NCI-H2081 treated with DMSO at 0.1 percent for 48 hours (cell line): ENCODE measurements at places on chromosomes 13 and 19.

DNA sequence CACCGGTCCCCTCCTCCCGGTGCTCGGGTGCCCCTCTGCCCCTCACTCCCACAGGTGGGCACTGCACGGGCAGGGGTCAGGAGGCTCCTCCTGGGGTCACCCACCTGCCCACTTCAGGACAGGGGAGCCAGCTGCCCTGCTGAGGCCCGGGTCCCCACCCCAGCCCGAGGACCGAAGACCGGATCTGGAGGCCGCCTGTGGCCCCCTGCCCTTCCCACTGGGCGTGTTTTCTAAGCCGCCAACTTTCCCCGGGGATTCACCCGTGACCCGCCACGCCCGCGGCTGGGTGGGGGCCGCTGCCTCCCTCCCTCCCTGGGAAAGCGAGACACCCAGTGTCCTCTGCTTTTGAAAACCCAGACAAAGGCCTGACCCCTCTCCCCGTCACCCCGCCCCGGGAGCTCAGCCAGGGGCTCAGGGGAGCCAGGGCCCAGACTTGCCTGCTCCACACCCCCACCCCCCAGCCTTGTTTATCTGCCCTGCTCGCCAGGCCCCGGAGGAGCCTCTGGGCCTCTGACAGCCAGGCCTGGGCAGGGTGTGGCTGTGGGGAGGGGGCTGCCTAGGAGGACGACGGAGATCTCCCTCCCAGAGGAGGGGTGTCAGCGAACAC, 1.3 kb downstream of the PALM start:
- no peak for DNase-seq

DNA sequence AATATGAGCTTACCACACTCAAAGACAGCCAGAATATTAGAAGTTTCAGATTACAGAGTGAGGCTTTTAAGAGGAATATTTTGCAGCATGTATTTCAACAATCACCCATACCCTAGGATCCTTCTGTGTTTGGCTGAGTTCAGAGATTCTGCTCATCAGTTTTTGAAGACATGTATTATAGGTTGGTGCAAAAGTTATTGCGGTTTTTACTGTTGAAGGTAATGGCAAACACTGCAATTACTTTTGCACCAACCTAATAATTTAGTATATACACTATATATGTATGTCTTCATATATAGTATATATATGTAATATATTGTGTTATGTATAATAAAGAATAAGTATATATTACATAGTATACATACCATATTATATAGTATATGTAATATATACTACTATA, 435.1 kb downstream of the IRS2 start:
- DNase-seq = no peak

DNA sequence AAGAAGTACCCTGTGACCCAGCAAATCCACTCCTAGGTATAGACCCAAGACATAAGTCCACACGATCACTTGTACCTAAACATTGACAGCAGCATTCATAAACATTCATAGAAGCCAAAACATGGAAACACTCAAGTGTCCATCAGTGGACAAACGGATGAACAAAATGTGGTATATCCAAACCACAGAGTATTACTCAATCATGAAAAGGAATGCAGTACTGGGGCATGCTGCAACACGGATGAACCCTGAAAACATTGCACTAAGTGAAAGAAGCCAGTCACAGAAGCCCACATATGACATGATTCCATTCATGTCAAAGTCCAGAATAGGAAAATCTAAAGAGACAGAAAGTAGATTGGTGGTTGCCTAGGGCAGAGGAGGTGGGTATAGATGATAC, 22.8 kb upstream of the CCNE1 start:
- no peak for DNase-seq

GRCh38 chr19:17993076-17993813, 14.7 kb upstream of the ARRDC2 start:
- DNase-seq = no peak

- DNase-seq = no peak
Measured at GRCh38 chr19:10514211-10515145, 2.8 kb downstream of the S1PR5 start.

DNA sequence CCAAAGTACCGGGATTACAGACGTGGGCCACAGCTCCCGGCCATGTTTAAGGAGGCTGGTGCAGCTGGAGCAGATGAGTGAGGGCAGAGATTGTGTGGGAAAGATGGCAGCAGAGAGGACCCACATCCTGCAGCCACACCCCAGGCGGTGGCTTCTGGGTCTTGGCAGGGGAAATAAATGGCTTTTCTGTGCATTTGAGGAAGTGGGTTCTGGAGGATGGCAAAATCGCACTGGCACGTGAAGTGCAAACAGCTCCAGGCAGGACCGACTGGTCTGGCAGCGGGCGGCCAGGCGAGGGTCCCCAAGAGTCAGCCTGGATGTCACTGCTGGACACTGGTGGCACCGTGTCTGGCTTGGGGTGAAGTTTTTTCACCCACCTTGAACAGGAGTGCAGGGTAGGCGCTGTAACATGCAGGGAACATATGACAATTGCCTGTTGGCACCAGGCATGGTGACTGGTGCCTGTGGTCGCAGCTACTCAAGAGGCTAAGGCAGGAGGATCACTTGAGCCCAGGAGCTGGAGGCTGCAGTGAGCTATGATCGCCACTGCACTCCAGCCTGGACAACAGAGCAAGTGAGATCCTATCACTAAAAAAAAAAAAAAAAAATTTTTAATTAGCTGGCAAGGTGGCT, 8.4 kb downstream of the B3GNT3 start:
- no peak for DNase-seq

DNA sequence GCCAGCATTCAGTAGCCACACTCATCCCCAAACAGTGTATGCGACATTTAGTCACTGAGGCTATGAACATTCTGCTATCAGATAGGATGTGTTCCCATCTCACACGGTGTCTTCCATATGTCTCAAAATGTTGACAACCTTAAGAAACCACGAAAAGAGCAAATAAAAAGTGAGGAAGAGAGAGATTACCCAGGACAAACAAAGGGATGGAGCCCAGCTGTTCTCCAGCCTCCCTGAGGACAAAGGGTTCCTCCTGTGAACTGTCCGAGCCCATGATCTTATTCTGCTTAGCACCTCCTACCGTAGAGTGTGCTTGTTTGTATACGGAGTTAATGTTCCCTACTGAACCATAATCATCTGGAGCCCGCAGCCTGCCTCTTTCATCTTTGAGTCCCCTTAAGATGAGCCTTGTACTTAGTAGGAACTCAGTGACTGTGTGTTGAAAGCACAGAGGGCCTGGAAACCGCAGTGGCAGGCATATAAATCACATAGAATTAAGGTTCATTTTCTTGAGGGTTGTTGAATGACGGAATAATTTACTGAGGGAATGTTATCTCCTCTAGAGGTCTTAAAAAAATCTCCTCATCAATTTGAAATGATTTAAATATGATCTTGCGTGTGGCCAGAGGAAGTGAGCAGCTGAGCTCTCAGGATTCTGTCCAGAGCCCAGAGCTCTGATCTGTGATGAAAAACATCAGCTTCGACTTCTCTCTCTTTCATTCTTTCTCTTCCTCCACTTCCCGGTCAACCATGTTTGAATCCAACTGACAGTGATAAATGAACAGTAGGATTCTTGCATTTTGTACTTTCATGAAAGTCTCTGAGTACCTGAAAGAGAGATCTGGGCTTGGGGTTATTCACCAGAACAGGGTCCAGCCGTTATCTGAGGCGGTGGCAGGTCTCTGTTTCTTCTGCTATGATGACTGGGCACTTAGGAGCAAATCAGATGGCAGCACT, 200.5 kb downstream of the KLF5 start:
- no peak for DNase-seq

DNA sequence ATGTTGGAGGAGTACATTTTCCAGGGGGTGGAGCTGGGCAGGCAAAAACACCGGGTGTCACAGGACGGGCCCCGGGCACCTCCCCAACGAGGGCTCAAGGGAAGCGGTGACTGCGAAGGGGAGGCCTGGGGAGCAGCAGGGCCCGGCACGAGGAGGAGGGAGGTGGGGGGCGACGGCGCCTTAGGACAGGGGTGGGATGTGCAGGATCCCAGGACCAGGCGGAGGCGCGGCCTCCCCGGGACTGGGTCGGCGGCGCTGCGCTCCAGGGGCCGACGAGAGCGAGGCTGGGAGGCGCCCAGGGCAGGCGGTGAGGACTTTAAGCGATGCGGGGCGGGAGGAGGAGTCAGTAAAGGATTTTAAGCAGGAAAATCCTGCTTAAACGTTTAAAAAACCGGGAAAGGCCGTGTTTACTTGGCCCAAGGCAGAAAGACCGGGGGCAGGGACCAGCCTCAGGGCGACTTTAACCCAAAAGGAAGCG, 427 bp downstream of the ZNF160 start:
- DNase-seq = no peak

DNA sequence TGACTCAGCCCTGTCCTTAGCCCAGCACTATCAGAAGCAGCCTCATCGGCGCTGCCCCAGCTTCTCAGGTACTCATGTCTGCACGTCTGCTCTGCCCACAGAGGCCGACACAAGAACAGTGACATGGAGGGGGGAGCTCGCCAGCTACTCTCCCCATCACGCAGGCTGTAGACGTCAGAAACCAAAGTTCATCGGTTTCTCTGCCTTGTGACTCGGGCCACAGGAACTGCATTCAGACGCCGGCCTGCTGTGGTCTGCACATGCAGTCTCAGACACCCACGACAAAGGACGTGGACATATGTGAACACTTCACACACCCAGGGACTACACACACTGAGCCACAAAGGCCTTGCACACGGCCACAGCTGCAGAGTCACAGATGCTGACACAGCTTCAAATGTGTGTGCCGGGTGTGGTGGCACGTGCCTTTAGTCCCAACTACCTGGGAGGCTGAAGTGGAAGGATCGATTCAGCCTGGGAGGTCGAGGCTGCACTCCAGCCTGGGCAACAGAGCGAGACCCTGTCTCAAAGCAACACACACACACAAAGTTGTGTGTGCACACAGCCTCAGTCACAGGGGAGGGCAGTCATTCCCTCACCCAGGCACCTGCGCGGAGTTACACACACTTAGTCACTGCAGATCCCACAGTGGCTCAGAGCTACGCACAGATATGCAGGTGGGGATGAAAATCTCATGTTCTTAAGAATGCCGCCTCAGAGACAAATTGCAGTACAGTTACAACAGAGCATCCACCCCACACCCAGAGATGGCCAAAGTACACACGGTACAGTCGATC, 4.9 kb upstream of the ZFP36 start:
- no peak for DNase-seq

- DNase-seq = no peak
Measured at GRCh38 chr19:7418596-7418995, 69.9 kb downstream of the ARHGEF18 start.

- DNase-seq = no peak
Measured at GRCh38 chr19:10979951-10980381, 19.1 kb downstream of the SMARCA4 start.

GRCh38 chr13:53112522-53112921, 83.9 kb downstream of the OLFM4 start:
- DNase-seq = no peak

GRCh38 chr13:112764864-112765561, 75.2 kb downstream of the ATP11A start:
- DNase-seq = no peak

GRCh38 chr19:11242864-11243797, 3.7 kb downstream of the ANGPTL8 start:
- DNase-seq = no peak

GRCh38 chr19:3494051-3494450, 6.4 kb downstream of the DOHH start:
- DNase-seq = no peak

DNA sequence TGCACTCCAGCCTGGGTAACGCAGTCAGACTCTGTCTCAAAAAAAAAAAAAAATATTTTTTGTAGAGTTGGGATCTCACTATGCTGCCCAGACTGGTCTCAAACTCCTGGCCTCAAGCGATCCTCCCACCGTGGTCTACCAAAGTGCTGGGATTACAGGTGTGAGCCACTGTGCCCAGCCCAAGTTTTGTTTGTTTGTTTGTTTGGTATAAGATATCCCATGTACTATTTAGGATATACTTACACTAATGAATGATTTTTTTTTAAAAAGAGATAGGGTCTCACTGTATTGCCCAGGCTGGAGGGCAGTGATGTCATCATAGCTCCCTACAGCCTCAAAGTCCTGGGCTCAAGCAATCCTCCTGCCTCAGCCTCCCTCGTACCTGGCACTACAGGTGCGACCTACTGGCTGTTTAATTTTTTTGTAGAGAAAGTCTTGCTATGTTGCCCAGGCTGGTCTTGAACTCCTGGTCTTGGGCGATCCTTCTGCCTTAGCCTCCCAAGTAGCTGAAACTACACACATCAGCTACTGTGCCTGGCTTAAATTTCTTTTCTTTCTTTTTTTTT, 24.0 kb downstream of the TLE6 start:
- no peak for DNase-seq

DNA sequence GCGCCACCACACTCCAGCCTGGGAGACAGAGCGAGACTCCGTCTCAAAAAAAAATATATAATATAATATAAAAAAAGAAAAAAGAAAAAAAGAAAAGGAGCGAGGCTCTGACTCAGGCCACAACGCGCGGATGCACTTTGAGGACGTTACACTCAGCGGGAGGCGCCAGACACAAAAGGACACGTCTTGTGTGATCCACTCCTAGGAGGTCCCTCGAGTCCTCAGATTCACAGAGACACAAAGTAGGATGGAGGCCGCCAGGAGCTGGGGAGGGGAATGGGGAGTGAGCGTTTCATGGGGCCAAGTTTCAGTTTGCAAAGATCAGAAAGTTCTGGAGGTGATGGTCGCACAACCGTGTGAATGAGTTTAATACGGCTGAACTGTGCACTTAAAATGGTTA, 8.5 kb upstream of the ABHD17A start:
- no peak for DNase-seq

DNA sequence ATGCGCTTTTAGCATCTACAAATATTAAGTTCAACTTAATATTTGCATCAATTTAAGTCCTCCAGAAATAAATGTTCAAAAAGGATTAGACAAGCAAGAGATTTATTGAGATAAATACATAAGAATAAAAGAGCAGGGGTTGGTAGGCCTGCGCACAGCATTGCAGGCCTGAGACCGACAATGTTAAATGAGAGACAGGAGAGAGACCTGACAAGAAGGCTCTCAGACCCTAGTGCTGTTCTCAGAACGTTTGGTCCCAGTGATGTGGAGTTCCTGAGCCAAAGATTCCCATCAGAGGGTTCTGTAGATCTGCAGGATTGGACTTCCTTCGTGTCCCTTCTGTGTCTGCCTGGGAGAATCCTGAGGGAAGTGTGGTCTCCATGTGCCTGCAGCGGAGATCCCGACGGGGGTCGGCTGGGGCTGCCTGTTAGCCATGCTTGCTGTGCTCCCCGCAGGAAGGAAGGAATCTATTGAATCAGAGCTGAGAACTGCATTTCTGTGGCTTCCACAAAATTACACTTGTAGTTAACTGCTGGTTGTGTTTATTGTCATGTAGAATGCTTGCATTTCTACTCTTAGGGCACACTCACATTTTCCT, 369.9 kb upstream of the SLC10A2 start:
- no peak for DNase-seq

DNA sequence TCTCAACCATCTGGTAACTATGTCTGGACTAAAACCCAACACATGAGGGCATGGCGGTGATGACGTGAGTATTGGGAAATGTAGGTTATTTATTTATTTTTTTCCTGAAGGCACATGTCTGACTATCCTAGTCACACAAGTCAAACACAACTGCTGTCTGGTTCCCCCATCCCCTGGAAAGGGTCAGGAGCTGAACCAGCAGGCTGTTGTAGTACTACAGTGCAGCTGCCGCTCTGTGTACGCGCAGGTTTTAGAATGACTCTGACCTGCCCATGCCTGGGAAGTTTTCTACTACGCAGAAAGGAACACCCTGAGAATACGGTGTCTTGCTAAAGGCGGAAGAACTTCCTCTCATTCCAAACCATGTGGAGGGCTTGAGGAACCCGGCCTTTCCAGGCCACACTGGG, 1.2 kb downstream of the SLC7A1 start:
- DNase-seq = no peak

- DNase-seq = no peak
Measured at GRCh38 chr13:73622381-73622780, 511.8 kb downstream of the KLF12 start.

GRCh38 chr13:94198681-94199080, 280.8 kb downstream of the DCT start:
- DNase-seq = no peak
